ENCODE measurements at places on chromosomes 12 and 14. TPM values are rescaled to one million over a fixed set of nuclear protein-coding genes. Genes with fewer than 3 reads are reported as not detected.

Gene CFAP251
- total RNA-seq, result 1.3 TPM

Gene SLIRP
- total RNA-seq, result 413 TPM

Gene STAB2
- total RNA-seq, result not detected

Gene ZFYVE1
- 9.0 TPM for total RNA-seq

Gene VDR
- 2.6 TPM for total RNA-seq

Gene NUBPL
- 8.1 TPM for total RNA-seq

Gene RDH12
- 0.09 TPM for total RNA-seq

Measured in A549 treated with CORT108297 at 1 μM for 4 hours (cell line).